ENCODE measurements at places on chromosomes 1 and 21. TPM values are rescaled to one million over a fixed set of nuclear protein-coding genes. Genes with fewer than 3 reads are reported as not detected.

VAV3 gene
- 2.0 TPM for total RNA-seq

GRCh38 chr1:222033450-222033849 is 291.6 kb upstream of the DUSP10 start:
- no peaks in the 10 kb centered on the region for H3K4me1 ChIP-seq
- H3K4me3 ChIP-seq: no peak overlapping the region
- peaks cover 3% of the 10 kb centered on the region for H3K27me3 ChIP-seq

GRCh38 chr1:116379674-116380498 is 6.8 kb downstream of the ATP1A1 start:
- H3K36me3 ChIP-seq: peaks cover 47% of the 10 kb centered on the region
- no peak overlapping the region for H3K27ac ChIP-seq
- no peak overlapping the region for H3K4me3 ChIP-seq
- H3K27me3 ChIP-seq: no peaks in the 10 kb centered on the region
- peaks cover 70% of the 10 kb centered on the region for H3K4me1 ChIP-seq

DNA sequence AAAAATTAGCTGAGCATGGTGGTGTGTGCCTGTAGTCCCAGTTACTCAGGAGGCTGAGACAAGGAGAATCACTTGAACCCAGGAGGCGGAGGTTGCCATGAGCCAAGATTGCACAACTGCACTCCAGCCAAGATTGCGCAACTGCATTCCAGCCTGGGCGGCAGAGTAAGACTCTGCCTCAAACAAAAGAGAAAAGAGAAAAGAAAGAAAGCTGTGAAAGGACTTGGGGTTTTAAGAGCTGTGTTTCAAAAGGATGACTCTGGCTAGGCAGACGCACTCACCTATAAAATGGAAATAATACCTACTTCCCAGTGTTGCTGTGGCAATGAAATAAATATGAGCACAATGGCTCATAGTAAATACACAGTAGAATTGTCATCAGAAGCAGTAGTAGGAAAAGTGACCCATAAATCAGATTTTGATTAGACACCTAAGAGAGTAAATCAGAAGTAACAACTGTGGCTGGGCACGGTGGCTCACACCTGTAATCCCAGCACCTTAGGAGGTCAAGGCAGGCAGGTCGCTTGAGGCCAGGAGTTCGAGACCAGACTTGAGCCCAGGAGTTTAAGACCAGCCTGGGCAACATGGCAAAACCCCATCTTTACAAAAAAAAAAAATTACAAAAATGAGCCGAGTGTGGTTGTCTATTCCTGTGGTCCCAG is 45.9 kb upstream of the PUM1 start:
- H3K4me3 ChIP-seq: no peak overlapping the region
- no peaks in the 10 kb centered on the region for H3K4me1 ChIP-seq
- H3K27ac ChIP-seq: no peak overlapping the region
- no peak for DNase-seq
- H3K36me3 ChIP-seq: no peaks in the 10 kb centered on the region

DNA sequence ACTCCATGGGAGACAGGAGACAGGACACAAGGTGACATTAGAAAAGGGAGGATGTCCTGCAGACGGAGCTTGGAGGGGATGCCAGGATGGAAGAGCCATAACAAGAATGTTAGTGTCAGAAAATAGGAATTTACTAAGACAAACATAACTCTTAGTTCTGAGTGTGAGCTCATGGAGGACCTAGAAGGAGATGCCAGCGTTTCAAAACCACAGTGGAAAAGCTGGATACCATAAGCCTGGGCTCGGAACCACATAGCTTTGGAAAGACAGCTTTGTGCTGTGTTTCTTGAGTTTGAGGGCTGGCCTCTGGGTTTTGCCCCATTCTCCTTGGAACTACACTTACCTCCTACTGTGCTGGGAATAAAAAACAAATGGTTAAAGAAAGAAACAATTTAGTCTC is 128.4 kb downstream of the S1PR1 start:
- no peak overlapping the region for H3K27ac ChIP-seq
- H3K36me3 ChIP-seq: no peaks in the 10 kb centered on the region
- no peaks in the 10 kb centered on the region for H3K4me1 ChIP-seq
- DNase-seq: no peak
- peaks cover 5% of the 10 kb centered on the region for H3K27me3 ChIP-seq

- H3K27me3 ChIP-seq: peaks cover 5% of the 10 kb centered on the region
- no peak for DNase-seq
- peaks cover 8% of the 10 kb centered on the region for H3K4me1 ChIP-seq
- no peak overlapping the region for H3K4me3 ChIP-seq
- no peaks in the 10 kb centered on the region for H3K36me3 ChIP-seq
- H3K27ac ChIP-seq: no peak overlapping the region
These were observed 98.3 kb upstream of the CAMK1G start for GRCh38 chr1:209485167-209485566.

- no peaks in the 10 kb centered on the region for H3K36me3 ChIP-seq
- DNase-seq: no peak
- peaks cover 12% of the 10 kb centered on the region for H3K27me3 ChIP-seq
- H3K27ac ChIP-seq: no peak overlapping the region
- H3K4me3 ChIP-seq: no peak overlapping the region
These were observed 78.2 kb upstream of the SLC44A3 start for GRCh38 chr1:94741996-94742395.

- no peaks in the 10 kb centered on the region for H3K4me1 ChIP-seq
- H3K27ac ChIP-seq: no peak overlapping the region
- DNase-seq: no peak
- H3K36me3 ChIP-seq: no peaks in the 10 kb centered on the region
These were observed 80.5 kb upstream of the RALGPS2 start for GRCh38 chr1:178644308-178645120.

PDZK1IP1 gene
- not detected for total RNA-seq

- H3K4me3 ChIP-seq: no peak overlapping the region
- H3K36me3 ChIP-seq: no peaks in the 10 kb centered on the region
- no peaks in the 10 kb centered on the region for H3K27me3 ChIP-seq
These were observed 332.4 kb downstream of the CAMTA1 start for GRCh38 chr1:7117399-7118281.

GRCh38 chr1:109479311-109479710 is 4.4 kb upstream of the ATXN7L2 start:
- H3K4me3 ChIP-seq: no peak overlapping the region
- DNase-seq: peak; percentile 8
- H3K27me3 ChIP-seq: peaks cover 35% of the 10 kb centered on the region
- H3K36me3 ChIP-seq: no peaks in the 10 kb centered on the region
- H3K27ac ChIP-seq: no peak overlapping the region

DNA sequence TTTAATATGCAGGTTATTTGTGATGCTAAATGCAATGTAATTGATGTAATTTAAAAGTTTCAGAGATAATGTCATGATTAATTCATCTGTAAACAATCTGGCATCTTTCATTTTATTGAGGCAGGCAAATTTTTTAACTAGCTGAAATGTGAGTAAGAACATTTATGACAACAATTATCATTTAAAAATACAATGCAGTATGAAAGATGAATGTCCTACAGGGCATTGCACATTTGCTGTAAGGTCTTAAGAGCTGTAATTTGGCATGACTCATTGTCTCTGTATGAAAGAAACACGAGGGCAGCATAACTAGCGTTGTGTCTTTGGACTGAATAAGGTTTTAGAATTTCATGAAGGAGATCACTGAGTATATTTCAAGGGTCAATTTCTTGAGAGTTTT is 642.8 kb downstream of the PLA2G4A start:
- no peak overlapping the region for H3K4me3 ChIP-seq
- H3K36me3 ChIP-seq: no peaks in the 10 kb centered on the region
- no peaks in the 10 kb centered on the region for H3K4me1 ChIP-seq
- no peak for DNase-seq
- no peak overlapping the region for H3K27ac ChIP-seq

DNA sequence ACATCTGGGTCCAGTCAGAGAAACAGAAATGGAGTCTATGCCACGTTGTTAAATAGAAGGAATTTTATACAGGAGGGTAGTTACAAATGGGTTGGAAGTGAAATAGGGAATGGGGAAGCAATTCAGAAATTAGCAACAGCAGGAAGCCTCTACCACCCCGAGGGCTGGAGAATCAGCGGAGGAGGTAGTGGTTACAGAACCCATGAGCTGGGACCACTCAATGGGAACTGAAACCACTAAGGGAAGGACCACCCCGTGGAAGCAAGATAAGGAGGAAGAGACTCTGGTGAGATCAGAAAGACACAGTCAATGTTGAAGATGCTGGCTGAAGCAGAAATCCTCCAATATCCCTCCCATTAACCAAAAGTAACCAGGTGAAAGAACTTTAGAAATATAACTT is 15.5 kb upstream of the MAST2 start:
- no peak overlapping the region for H3K27ac ChIP-seq
- H3K36me3 ChIP-seq: no peaks in the 10 kb centered on the region
- no peak overlapping the region for H3K4me3 ChIP-seq
- DNase-seq: no peak
- peaks cover 24% of the 10 kb centered on the region for H3K27me3 ChIP-seq

All from activated CD4-positive, alpha-beta memory T cell treated with anti-CD3 and anti-CD28 coated beads, Interleukin-2, amount 10 ng/mL, durations not matched to agents 7 days and 5 days (primary cell).